Stimulated activated CD4-positive, alpha-beta T cell treated with anti-CD3 and anti-CD28 coated beads, Interleukin-15, amount 100 ng/mL, for 24 hours (primary cell): ENCODE measurements at places on chromosomes 16 and 17.

GRCh38 chr16:65195998-65196397 lies 74.1 kb upstream of the CDH11 start:
- DNase-seq: no peak

DNA sequence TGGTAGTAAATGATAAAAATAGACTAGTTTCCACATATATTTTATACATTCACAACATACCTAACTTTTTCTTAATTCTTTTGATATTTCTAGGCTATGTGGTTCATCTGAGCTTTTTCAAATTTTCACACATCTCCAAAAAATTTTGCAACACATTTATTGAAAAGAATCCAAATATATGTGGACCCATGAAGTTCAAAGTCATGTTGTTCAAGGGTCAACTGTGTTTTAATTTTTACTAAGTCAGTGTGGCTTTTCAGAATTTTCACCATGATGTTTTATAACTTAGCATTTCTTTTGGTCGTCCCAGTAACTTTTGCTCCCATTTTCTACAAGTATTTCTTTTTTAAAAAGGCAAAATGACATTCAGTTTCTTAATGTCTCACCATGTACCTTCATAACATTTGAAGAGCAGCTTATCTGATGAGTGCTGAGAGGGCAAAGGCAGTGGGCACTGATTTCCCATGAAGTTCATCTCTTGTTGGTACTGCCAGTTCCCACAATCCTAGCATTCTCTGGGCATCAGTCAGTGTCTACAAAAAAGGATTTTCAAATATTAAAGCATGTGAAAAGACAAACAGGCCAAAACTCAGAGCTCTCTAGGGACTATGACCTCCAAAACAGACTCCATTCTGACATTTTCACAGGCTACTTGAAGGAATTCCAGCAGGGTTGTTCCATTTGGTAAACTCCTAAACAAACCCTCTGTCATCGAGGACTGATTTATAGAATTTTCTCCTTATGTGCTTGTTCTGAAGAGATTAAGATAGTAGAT lies 80.3 kb downstream of the MRTFB start:
- no peak for DNase-seq

DNA sequence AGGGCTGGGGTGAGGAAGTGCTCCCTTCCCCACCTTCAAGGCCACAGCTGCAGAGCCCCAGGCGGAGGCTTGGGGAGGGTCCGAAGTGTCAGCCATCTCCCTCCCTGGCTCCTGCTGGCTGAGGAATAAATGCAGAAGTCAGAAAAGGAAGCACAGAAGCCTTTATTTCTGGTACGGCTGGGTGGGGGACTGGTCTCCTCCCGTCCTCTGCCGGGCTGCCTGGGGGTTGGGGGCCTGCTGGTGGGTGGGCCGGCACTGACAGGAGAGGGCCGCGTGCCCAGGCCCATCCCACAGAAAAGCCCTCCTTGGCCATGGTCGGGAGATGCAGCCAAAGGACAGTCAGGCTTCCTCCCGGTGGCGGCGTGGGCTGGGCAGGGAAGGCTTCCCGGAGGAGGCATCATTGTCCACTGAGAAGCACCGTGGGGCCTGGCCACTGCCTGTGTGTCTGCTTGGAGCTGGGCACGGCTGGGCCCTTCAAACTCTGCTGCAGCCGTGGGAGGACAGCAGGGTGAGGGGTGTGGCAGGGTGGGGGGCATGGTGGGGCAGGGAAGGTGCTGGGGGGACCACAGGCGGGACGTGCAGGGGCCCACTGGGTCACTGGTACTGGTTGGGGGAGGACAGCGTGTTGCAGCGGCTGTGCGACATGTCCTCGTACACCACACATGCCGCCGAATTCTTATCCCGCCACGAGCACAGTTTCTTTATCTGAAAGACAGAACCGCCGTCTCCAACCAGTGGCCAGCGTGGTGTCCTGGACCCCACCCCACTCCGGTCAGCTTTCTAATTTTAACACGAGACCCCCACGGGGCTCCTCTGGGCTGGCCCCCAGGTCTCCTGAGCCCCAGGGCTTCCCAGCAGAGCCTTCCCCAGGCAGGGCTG lies 2.4 kb downstream of the CD7 start:
- no peak for DNase-seq

GRCh38 chr17:4782652-4783051 lies 3.5 kb downstream of the VMO1 start:
- peak; percentile 31 for DNase-seq

DNA sequence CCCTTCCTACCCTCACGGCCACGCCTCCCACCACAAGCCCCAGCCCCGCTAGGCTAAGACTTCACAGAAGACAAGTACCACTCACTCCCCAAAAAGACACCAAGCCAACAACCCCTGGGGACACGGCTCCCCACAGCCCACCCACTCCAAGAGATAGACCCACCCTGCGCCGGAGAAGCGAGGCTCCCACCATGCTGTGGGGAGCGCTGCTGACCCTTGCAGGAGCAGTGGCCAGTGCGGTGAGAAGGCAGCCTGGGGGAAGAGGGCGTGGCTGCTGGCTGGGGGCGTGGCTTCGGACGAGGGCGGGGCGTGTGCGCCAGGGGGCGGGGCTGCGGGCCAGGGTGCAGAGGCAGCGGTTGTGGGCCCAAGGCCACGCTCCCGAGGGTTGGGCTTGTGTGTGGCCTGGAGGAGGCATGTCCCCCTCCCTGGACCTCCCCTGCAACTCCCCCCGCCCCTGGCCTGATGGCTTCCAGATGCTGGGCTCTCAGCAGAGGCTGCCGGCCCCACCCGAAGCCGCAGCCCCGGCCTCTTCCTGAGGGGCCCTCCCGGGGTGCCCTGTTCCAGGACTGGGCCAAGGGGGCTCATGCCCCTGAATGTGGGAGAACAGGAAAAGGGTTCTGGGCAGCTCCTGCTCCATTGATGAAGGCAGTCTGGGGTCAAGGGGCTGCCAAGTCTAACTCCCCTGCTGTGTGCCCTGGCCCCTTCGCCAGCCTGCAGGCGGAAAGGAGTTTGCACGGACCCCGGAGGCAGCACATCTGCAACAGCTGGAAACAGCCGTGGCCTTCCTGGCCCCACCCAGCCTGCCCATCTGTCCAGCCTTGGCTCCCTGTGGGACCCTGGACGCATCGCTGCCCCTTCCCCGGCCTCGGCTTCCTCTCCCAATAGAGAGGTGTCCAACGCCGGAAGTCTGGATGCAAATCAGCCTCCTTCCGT lies 9.1 kb downstream of the TFAP4 start:
- peak; percentile 16 for DNase-seq

DNA sequence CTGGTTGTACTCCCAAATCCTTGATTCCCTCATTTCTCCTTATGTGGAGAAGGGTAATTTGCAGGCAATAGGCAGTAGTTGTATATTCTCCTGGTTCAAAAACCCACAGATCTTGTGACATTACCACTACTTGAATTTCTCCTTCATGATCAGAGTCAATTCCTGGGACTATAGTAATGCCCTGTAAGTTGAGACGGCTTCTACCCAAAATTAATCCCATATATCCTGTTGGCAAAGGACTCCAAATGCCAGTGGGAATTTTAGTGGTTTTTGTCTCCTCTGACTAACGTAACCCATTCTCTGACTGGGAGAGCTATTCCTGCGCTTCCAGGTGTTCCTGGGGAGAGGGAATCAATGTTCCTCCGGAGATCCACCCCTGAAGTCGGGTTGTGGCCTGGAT lies 11.6 kb upstream of the ZNF689 start:
- DNase-seq: no peak

GRCh38 chr16:21566891-21567414 lies 32.4 kb upstream of the METTL9 start:
- DNase-seq: no peak

DNA sequence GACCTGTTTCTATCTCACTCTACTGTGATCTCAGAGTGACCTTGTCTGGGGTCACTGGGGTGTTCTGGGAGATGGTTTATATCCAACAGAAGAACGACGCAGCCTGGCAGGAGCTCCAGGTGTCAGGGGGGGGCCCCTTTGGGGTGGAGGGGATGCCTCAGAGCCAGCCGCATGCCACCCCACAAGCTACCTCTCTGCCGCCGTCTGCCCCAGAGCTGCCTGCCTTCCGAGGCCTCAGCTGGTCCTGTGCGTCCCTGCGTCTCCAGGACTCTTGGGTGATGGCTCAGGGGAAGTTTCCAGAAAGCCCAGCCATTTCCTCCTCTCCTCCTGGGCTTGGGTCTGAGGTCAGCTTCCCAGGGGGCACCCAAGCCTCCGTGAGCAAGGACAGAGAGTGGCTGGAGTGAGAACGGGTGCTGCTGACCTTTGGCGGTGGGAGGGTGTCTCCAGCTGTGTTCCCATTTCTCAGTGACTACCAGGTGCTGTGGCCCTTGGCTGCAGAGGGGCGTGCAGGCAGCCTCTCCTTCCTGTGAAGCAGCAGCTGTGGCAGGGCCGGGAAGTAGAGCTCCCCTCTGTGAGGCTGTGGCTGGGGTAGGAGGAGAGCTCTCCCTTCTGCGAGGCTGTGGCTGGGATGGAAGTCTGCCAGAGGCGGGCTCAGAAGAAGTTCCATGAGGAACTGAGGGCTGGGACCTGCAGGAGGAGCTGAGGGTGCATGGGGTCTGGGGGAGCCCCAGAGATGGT lies 19.8 kb downstream of the JPH3 start:
- no peak for DNase-seq

DNA sequence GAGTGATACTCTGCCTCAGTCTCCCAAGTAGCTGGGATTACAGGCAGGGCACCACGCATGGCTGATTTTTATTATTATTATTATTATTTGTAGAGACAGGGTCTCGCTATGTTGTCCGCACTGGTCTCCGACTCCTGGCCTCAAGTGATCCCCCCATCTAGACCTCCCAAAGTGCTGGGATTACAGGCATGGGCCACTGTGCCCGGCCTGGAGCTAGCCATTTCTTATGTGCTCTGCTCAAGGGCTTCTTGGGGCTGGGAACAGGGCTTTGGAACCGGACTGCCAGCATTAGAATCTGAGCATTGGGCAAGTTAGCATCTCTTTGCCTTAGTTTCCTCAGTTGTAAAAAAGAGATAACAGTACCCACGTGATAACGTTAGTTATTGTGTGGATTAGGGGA lies 111.3 kb downstream of the C16orf78 start:
- no peak for DNase-seq

DNA sequence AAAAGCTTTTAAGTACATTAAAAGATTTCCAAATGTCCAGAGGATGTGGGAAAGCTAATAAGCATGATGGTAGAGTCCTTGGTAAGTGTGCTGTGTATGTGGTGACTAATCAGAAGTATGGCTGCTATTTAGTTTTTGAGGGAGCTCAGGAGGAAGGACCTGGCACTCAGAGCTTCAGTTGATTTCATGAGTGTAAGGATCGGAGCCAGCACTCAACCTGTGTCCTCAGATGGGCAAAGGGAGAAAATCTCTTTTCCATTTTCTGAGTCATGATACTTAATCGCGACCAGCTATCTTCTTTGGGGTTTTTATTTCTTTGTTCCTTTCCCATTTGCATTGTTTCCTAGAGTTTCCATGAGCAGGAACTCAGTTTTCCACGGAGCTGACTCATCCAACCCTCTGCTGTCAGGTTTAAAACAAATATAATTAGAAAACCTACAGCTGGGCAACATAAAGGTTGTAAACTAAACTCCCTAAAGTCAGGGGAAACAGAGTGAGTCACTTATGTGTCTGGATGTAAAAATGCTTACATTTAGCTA lies 125.4 kb downstream of the MAP2K6 start:
- no peak for DNase-seq

- no peak for DNase-seq
Measured at GRCh38 chr17:63035695-63036094, 69.7 kb downstream of the TANC2 start.

GRCh38 chr16:88977018-88977811 lies at the start of gene CBFA2T3:
Gene CBFA2T3, minus strand, starts transcription at chr16:88977207. Its CDS starts 400 bp downstream, at chr16:88976807.
- DNase-seq: no peak

- DNase-seq: no peak
Measured at GRCh38 chr17:48149787-48150463, 42.4 kb downstream of the SNX11 start.

GRCh38 chr16:71966932-71967331 lies 33.3 kb downstream of the PKD1L3 start:
- no peak for DNase-seq

DNA sequence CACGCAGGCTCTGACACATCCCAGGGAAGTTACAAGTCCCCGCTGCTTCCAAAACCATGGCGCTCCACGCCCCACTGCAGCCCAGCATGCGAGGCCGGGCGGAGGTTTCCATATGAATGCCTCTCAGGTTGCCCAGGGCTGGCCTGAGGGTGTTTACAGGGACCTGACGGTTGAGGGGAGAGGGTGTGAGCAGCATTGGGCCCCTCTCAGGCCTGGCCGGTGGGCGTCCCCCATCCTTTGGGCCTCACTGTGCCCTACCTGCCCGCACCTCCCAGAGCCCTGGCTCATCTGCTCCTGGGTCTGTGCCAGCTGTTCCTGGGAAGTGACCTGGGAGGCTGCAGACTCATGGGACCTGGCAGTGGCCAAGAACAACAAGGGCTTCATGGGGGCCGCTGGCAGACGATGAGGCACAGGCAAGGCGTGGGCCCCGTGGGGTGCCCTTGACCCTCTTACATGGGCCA lies 173.5 kb downstream of the C16orf95 start:
- no peak for DNase-seq

DNA sequence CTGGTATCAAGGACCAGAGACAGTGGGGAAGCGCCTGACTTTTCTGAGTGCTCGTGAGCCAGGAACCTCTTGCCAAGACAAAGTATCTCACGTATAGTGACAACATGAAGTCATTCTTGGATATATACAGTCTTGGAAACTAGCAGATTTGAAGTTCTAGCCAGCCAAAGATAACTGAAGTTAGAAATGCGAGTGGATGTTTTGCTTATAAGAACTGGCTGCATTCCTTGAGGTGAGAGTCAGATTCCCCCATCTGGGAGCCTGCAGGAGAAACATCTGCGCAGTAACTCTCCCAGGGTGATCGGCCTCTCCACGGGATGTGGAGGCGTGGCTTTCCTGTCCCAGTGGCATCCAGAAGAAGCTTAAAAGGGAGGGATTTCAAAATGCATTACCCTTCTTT lies 89.8 kb downstream of the SHISA6 start:
- DNase-seq: no peak

DNA sequence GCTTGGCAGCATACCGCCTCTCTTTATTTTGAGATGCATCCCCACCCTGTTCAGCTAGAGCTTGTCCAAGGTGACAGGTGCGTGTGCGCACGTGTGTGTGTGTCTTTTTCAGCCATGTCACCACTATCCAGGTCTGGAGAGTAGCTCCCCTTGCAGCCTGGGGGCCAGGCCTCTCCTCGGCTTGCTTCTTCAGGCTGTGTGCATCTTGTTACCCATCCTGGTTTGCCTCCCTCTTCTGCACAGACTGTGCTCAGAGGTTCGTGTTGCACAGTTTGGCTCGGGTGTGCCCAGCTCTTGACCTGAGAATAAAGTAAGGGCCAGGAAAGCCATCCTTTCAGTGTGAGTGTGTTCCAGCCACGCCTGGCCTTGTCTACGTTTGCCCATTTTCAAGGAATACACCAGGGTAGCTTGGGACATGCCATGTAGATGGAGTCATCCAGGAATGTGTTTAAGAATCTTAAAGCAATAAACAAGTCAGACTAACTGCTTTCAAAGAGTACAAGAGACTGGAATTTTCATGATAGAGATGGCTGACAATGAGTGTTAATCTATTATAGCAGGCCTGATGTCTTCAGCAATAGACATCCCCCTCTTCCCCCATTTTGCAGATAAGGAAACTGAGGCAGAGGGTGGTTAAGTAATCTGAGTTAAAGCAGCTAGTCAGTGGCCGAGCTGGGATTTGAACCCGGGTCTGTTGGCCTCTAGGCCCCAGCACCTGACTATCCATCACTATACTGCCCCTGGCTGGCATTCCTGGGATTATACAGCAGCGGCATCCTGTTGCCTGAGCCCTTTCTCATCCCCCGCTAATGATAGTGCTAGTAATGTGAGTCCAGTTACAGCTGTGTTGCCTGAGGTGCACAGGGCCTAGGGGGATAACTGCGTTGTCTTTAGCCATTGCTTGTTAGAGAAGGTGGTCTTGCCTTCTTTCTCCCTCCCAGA lies 77.9 kb downstream of the KSR1 start:
- no peak for DNase-seq

GRCh38 chr17:14580499-14580898 lies 279.6 kb downstream of the HS3ST3B1 start:
- no peak for DNase-seq
